ENCODE measurements at places on chromosomes 1 and 21. TPM values are rescaled to one million over a fixed set of nuclear protein-coding genes. Genes with fewer than 3 reads are reported as not detected.

The CD34 gene
- total RNA-seq: 0.06 TPM

The NPHP4 gene
- total RNA-seq: 21.5 TPM

The AKT3 gene
- 53.2 TPM for total RNA-seq

The CRABP2 gene
- total RNA-seq: 2.2 TPM

The CACNA1E gene
- total RNA-seq: 0.11 TPM
